ENCODE measurements at places on chromosomes 1 and 21.
A peak's percentile ranks its signal among the peaks of the same experiment; 100 is the strongest.

GRCh38 chr1:66090859-66091457, 298.3 kb downstream of the PDE4B start:
- no peak for DNase-seq

DNA sequence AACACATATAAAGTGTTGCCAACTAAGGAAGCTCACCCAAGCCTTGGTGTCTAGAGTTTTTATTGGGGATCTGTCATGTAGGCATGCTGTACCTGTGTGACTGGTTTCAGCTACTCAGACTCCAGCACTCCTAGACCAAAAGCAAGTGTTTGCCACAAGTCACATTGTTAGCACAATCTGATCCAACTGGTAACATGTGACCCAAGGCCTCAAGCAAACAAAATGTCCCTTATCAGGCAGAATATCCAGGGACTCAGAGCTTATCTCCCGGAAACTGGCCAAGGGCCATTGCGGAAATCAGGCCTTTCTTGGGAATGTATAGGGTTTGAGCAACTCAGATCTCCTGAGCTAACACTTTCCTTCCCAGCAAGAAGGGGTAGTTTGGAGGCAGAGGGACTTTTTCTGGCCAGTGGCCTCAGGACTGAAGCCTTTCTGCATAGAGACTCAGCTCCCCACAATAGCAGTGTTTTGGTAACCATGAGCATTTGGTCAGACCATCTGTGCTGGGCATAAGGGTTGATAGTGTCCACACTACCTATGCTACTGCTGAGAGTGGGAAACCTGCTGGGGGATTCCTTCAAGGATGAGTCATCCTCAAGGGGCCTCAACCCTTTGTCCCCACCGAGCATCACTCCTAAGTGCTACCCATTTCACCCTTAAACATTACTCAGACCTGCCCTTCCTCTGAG, 29.6 kb downstream of the NHLH2 start:
- no peak for DNase-seq

DNA sequence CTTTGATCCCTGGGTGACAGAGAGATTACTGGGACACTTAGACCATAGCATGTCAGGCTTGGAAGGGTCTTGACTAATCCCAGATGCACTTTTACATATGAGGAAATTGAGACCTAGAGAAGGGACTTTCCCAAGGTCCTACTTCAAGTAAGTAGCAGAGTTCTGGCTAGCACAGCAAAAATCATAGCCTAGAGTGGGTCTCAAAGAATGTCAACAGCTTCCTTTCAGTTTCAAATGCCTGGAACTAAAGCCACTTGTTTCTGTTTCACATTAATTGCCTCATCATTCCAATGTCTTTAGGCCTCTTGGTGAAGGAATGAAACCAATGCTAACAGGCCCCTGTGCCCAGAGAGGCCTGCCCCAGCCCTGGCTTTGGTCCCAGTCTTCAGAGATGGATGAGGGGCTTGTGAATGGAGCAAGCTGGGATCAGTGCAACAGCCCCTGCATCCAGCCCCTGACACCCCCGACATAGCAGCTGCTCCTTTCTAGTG, 26.6 kb downstream of the ATF3 start:
- DNase-seq: no peak

- no peak for DNase-seq
These were observed 411.6 kb downstream of the SMYD3 start for GRCh38 chr1:246095443-246095842.

DNA sequence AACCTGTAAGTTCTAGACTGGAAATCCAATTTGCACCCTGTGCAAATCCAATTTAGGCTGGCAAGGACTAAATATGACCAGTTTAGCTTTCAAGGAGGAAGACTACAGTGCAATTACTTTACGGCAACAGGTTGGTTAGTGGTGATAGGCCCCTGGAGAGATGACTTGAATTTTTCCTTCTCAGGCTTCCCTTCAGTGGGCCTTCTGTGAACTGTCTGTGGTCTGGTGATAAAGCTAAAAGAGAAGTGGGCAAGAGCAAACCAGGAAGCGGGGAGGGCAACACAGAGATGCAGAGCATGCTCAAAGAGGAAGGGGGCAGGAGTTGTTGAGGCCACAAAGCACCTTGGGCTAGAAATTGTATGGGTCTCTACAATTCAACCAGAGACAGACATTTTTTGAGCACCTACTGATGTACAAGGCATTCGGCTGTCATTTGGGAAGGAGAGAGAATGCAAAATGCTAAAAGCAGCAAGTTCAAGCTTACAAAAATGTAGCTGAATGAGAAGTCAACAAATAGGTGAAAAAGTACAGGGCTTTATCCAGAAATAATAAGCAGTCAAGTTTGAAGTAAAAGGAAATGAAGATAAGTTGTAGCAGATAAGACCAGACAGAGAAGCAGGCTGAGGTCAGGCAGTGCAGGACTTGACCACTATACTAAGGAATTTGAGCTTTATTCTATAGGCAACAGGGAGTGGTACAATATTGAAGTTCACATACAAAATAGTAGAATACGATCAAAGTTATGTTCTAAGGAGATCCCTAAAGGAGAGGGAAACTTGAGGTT, 23.9 kb downstream of the INPP5B start:
- no peak for DNase-seq

DNA sequence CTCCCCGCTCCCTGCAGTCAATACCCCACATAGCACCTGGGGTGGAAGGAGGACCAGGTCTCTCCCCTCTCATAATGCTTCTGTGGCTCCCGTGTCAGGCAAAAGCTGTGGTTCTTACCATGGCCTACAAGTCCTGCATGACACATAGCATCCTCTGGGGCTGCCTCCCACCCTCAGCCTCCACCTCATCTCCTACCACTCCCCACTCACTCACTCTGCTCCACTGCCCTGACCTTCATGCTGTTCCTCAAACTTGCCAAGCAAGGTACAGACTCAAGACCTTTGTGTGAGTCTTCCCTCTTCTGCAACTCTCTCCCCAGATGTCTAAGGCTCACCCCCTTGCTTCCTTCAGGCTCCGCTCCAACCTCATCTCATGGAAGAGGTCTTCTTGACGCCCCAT, 28.0 kb upstream of the VANGL1 start:
- DNase-seq: no peak

DNA sequence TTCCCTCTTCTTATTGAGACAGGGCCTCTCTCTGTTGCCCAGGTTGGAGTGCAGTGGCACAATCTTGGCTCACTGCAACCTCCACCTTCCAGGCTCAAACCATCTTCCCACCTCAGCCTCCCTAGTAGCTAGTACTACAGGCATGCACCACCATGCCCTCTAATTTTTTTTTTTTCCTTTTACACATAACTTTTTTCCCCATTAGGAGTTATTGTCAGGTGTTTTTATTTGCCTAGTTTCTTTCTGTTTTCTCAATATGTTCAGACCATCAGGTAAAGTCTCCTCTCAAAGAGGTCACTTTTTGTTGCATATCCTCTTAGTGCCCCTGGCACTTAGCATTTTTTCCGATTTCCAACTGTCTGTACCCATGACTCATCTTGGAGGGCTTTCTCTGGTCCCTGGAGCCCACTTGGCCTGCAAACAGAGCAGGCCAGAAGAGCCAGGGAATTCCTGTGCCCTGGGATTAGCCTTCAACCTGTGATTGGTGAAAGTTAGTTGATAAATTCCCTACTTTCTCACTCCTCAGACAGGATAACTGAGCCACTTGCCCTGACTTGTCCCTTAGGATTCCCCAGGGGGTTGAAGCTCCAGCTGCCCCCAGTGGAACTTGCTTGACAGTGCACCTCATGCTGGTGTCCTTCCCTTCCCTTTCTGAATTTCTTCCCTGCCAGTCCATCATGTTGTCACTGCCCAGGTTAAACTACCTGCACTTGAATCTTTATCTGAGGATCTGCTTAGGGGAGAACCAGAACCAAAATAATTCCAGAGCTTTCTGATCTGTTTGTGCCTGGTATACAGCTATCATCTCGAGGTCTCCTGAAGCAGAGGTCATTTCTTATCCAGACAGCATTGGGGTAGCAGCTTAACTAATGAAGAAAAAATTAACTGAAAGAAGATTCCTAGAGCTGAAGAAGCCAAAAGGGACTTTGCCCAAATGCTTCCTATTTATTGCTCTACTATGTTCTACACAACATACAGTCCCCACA, 2.4 kb downstream of the NTPCR start:
- DNase-seq: peak; percentile 66

DNA sequence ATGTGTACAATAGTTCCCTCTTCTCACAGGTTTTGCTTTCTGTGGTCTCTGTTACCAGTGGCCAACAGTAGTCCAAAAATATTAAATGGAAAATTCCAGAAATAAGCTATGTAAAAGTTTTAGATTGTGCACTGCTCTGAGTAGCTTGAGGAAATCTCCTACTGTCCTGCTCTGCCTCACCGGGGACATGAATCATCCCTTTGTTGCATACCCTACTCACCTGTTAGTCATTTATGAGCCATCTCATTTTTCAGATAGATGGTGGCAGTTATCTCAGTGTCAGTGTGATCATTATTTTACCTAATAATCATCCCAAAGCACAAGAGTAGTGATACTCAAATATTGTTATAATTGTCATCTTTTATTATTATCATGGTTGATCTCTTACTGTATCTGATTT, 688.1 kb downstream of the PLA2G4A start:
- DNase-seq: no peak

GRCh38 chr1:31010086-31010989, 55.2 kb downstream of the PUM1 start:
- no peak for DNase-seq

- no peak for DNase-seq
These were observed 28.5 kb upstream of the RNF2 start for GRCh38 chr1:185016880-185017279.

- no peak for DNase-seq
These were observed 6.5 kb downstream of the CD34 start for GRCh38 chr1:207904391-207904790.

GRCh38 chr1:203995228-203995627, 77.7 kb upstream of the SOX13 start:
- DNase-seq: no peak

DNA sequence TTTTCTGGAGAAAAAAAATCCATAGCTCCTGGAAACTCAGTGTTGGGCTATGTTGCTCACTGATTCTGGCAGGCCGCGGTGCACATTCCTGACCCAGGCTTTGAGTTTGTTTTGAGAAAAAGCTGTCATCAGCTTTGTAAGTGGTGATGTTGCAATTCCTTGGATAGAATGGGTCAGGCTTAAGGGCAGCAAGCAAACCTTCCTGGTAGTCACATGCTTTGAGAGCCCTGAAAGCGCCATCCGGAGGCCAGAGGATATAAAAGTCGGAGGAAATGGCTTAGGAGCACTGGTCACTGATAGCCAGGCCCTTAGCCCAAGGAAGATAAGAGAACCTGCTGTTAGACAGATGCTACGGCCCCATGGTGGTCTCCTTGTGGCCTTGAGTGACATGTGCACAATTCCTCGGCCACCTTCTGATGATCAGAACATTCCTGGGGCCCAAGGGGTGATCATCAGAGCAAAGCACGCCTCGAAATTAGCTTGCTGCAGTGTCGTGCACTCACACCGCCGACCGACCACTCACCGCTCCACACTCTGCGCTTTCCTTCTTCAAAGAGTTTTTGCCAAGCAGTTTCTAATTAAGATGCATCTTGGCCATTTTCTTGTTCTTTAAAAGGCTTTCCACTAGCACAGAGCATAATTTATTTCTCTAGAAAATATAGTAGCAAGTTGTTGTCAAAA, 78.6 kb downstream of the MAN1C1 start:
- no peak for DNase-seq

- DNase-seq: peak; percentile 60
These were observed 1.7 kb upstream of the RIPK4 start for GRCh38 chr21:41768437-41769042.

GRCh38 chr1:10628685-10629084, 153.9 kb downstream of the PEX14 start:
- peak; percentile 10 for DNase-seq

- DNase-seq: no peak
These were observed 30.3 kb downstream of the DYRK1A start for GRCh38 chr21:37396855-37397254.

- DNase-seq: no peak
These were observed 155.5 kb downstream of the GLUL start for GRCh38 chr1:182235952-182236650.

DNA sequence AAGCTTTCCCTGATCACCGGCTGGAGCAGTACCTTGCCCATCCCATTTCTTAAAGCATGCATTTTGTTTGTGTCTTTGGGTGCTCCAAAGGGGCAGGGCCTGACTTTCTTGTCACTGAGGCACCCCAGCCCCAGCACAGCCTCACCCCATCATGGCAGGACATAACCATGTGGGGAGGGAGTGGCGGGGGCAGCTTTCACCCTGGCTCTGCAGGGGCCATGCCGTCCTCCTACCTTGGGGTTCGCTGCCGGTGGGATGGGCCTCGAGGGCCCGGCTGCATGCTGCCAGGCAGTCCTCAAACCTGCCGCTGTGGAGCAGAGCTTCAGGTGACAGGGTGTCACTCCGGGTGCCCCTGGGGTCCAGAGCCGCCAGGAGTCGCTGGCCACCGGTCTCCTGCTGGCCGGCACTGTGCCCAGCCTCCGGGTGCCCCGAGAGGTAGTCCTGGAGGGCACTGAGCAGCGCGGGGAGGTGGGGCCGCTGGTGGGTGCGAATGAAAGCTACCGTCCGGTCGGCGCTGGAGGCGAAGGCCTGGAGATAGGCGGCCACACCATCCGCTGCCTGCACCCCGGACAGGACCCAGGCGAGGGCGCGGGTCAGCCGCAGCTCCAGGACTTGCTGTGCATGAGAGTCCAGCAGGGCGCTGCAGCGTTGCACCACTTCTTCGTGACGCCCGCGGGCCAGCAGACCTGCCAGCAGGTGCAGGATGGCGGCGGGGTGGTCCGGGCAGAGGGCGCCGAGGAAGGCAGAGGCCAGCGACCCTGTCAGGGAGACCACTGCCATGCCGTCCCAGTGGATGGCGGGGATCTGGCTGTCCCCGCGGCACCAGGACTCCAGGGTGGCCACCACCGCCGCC, 1.5 kb downstream of the TTC34 start:
- no peak for DNase-seq

DNA sequence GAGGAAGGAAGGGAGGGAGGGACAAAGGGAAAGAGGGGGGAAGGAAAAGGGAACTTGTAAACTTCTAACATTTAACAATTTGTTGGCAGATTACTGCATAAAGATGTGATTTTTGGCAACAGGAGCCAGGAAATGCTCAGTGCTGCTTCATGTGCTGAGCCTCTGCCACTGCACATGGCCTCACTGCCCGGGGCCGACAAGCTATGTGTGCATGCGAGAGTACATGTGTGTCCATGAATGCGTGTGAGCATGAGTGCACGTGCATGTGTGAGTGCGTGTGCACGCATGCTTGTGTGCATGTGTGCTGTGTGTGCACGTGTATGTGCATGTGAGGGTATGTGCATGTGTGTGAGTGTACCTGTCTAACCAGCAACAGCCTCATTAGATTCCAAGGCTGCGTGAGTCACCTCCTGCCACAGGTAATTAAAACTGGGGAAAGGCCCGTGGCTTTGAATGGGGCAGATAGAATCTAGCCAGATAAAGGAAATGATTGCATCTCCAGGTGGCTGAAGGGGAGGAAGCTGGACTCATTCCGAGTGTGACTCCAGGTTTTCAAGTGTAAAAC, 41.4 kb upstream of the TSPEAR start:
- DNase-seq: no peak
